ENCODE measurements at places on chromosomes 12 and 14. TPM values are rescaled to one million over a fixed set of nuclear protein-coding genes. Genes with fewer than 3 reads are reported as not detected.
A peak's percentile ranks its signal among the peaks of the same experiment; 100 is the strongest.

Gene DHRS1
- 31.7 TPM for total RNA-seq

Gene VPS33A
- total RNA-seq = 29.7 TPM

Gene EML5
- 2.6 TPM for total RNA-seq

Gene AQP2
- total RNA-seq = not detected

Gene ST8SIA1
- total RNA-seq = 0.52 TPM

Gene KRT72
- 12.3 TPM for total RNA-seq

DNA sequence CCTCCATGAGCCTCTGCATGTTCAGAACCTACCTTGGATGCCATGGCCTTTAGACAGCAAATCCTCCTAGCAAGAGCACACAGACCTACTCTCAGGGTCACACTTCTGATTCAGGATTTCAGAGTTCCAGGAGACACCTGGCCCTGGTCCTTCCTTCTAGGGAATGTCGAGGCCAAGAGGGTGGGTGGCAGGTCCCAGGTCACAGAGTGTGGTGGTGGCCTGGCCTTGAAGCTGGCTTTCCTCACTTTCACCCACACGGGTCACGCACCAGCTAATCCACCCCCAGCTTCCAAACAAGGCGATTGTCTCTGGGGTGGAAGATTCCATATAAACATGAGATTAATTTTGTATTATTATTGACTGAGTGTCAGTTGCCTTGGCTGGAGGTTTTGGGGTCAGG is 328.3 kb upstream of the RTL1 start:
- no peaks in the 10 kb centered on the region for H3K27me3 ChIP-seq
- no peaks in the 10 kb centered on the region for H3K4me1 ChIP-seq
- no peak for DNase-seq
- no peak overlapping the region for H3K4me3 ChIP-seq

DNA sequence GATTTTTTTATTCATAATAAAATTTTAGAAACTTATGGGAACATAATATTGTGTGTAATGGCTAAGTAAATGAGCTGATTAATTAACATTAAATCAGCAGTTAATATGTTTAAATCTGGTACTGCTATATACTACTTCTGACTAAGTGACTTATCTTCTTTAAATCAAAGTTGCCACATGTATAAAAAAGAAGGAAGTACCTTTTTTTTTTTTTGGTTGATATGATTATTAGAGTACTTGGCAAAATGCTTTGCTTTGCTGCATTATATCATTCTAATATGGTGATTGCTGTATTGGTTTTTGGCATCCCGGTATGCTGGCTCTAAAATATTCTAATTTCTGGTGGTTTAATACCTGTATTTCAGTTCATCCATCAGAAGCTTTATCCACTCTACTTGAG is 319.1 kb upstream of the RGS6 start:
- no peak for DNase-seq
- H3K36me3 ChIP-seq = peaks cover 6% of the 10 kb centered on the region
- H3K4me1 ChIP-seq = peaks cover 5% of the 10 kb centered on the region
- H3K27me3 ChIP-seq = no peaks in the 10 kb centered on the region
- no peak overlapping the region for H3K4me3 ChIP-seq
- H3K27ac ChIP-seq = no peak overlapping the region

DNA sequence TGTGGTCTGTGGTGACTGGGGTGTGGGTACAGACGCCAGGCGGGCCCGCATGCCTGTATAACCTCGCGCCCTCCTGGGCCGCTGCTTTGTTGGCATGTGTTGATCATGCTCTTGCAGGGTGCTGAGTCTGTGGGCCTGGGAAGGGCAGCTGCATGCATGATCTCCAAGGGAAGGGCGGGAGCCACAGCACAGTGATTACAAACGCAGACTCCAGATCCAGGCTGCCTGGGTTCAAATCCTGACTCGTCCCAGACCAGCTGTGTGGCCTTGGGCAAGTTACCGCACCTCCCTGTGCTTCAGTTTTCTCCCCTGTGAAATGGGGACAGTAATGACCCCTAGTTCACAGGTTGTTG is 24.0 kb downstream of the ADGRD1 start:
- no peaks in the 10 kb centered on the region for H3K4me1 ChIP-seq
- DNase-seq = no peak
- no peaks in the 10 kb centered on the region for H3K27me3 ChIP-seq
- no peak overlapping the region for H3K27ac ChIP-seq
- no peaks in the 10 kb centered on the region for H3K36me3 ChIP-seq
- H3K4me3 ChIP-seq = no peak overlapping the region

DNA sequence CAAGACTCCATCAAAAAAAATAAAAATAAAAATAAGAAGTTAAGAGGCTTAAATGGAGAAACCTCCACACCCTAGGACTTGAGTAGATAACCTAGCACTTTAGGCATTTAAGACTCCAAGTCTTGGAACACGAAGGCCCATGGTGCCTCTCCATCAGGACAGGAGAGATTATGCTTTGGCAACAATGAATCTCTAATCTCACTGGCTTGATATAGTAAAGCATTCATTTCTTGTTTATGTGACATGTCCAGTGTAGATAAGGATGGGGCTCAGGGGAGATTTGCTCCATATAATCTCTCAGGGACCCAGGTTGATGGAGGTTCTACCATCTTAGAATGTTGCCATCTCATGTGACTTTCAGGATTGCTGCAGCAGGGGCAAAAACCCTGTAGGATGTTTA is 117.7 kb upstream of the FUT8 start:
- no peaks in the 10 kb centered on the region for H3K27me3 ChIP-seq
- H3K4me3 ChIP-seq = no peak overlapping the region
- DNase-seq = no peak
- no peak overlapping the region for H3K27ac ChIP-seq
- peaks cover 23% of the 10 kb centered on the region for H3K36me3 ChIP-seq

- no peak overlapping the region for H3K4me3 ChIP-seq
- H3K4me1 ChIP-seq = peaks cover 2% of the 10 kb centered on the region
- no peaks in the 10 kb centered on the region for H3K36me3 ChIP-seq
- no peak for DNase-seq
Observed at GRCh38 chr12:5272018-5272785, 159.7 kb upstream of the NTF3 start.

GRCh38 chr14:23544511-23545447 is 6.8 kb downstream of the ZFHX2 start:
- H3K4me3 ChIP-seq = no peak overlapping the region
- H3K27me3 ChIP-seq = no peaks in the 10 kb centered on the region
- no peaks in the 10 kb centered on the region for H3K4me1 ChIP-seq
- H3K36me3 ChIP-seq = no peaks in the 10 kb centered on the region
- H3K27ac ChIP-seq = no peak overlapping the region

DNA sequence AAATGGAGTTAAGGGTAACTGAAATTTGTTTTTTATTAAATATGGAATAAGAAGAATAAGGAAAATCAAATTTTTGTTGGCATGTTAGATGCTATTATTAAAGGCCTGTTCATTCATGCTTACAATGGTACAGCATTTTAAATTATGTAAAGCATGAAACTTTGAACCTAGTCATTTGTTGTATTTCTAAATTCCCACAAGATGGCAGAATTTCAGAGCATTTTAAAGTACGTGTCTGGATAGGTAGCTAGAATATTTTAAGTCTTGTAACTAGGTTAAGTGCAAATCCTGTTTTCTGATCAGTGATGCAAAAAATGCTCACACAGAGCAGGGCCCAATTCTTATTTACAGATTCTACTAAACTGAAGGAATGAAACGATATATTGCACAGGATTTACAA is 585.6 kb upstream of the MIS18BP1 start:
- DNase-seq = no peak
- H3K36me3 ChIP-seq = no peaks in the 10 kb centered on the region
- no peaks in the 10 kb centered on the region for H3K4me1 ChIP-seq
- no peak overlapping the region for H3K4me3 ChIP-seq
- no peaks in the 10 kb centered on the region for H3K27me3 ChIP-seq

- H3K4me1 ChIP-seq = no peaks in the 10 kb centered on the region
- no peaks in the 10 kb centered on the region for H3K27me3 ChIP-seq
- no peak overlapping the region for H3K4me3 ChIP-seq
- H3K27ac ChIP-seq = no peak overlapping the region
- no peaks in the 10 kb centered on the region for H3K36me3 ChIP-seq
- DNase-seq = no peak
Observed at GRCh38 chr12:59973515-59973914, 377.7 kb downstream of the SLC16A7 start.

DNA sequence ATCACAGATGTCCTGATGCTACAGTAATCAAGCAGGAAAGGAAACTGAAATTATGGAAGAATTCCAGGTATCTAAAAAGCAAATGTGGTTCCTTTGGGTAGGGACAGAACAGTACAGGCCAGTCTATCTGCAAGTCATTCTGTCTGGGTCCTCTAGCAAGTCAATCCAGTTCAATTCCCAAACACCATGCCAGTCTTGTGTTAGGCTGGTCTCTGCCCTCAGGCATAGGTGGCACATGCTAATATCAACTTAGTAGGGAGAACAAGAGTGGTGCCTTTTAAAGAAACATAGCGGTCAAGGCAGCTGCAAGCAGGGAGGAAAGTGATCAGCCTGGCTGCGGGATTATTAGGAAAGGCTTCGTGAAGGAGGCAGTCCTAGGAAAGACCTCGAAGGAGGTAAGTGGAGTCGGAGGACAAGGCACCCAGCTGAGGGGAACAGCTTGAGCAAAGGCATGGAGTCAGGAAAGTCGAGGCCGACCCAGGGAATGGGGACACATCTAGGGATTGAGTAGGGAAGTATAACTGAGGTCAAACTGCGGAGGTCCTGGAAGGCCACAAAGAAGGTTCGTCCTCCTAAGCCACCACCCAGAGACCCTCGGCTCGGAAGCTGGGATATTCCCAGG is 3.8 kb upstream of the PLEKHG6 start:
- H3K36me3 ChIP-seq = no peaks in the 10 kb centered on the region
- H3K4me3 ChIP-seq = no peak overlapping the region
- no peak for DNase-seq
- H3K27ac ChIP-seq = no peak overlapping the region
- peaks cover 31% of the 10 kb centered on the region for H3K27me3 ChIP-seq
- H3K4me1 ChIP-seq = no peaks in the 10 kb centered on the region

- H3K4me3 ChIP-seq = no peak overlapping the region
- H3K4me1 ChIP-seq = peaks cover 43% of the 10 kb centered on the region
- H3K27ac ChIP-seq = no peak overlapping the region
- peaks cover 16% of the 10 kb centered on the region for H3K36me3 ChIP-seq
Observed at GRCh38 chr12:96364092-96364700, 36.0 kb downstream of the CDK17 start.

GRCh38 chr14:56630707-56631106 is 51.1 kb downstream of the TMEM260 start:
- peaks cover 59% of the 10 kb centered on the region for H3K36me3 ChIP-seq
- H3K27ac ChIP-seq = no peak overlapping the region
- no peak overlapping the region for H3K4me3 ChIP-seq
- no peaks in the 10 kb centered on the region for H3K27me3 ChIP-seq

- DNase-seq = peak; percentile 87
- H3K27me3 ChIP-seq = no peaks in the 10 kb centered on the region
- H3K36me3 ChIP-seq = peaks cover 39% of the 10 kb centered on the region
- peaks cover 47% of the 10 kb centered on the region for H3K4me1 ChIP-seq
- H3K4me3 ChIP-seq = peak within 1 kb of the TSS; percentile 80
- H3K27ac ChIP-seq = peak within 1 kb of the TSS; percentile 86
Observed at GRCh38 chr12:123601602-123602489, at the start of gene DDX55. Gene DDX55, plus strand, starts transcription at chr12:123602099. Its CDS starts 50 bp downstream, at chr12:123602149.

DNA sequence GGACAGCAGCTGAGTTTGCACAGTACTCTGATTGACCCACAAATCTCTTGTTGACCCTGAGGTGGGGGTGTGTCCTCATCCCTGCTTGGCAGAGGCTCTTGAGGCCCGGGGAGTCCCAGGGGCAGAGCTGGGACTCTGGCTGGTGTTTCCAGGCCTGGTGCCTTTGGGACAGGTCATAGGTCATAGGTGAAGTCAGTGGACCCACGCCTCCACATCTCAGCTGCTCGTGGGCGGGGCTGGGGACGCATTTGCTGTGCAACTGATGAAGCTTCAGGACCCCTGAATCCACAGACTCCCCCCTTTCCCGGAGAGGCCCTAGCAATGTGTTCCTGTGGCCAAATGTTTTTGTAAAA is 408 bp upstream of the CACNA2D4 start:
- peaks cover 28% of the 10 kb centered on the region for H3K4me1 ChIP-seq
- H3K27ac ChIP-seq = no peak overlapping the region
- DNase-seq = no peak
- no peaks in the 10 kb centered on the region for H3K36me3 ChIP-seq

- no peak overlapping the region for H3K4me3 ChIP-seq
- H3K27ac ChIP-seq = no peak overlapping the region
- no peaks in the 10 kb centered on the region for H3K4me1 ChIP-seq
- peaks cover 8% of the 10 kb centered on the region for H3K36me3 ChIP-seq
Observed at GRCh38 chr12:44774815-44775411, 101.2 kb downstream of the NELL2 start.

- peak; percentile 62 for DNase-seq
- H3K27ac ChIP-seq = peak overlapping the region; percentile 54
- H3K36me3 ChIP-seq = no peaks in the 10 kb centered on the region
Observed at GRCh38 chr14:89773644-89774316, 180.8 kb downstream of the EFCAB11 start.

- H3K4me1 ChIP-seq = peaks cover 45% of the 10 kb centered on the region
- DNase-seq = peak; percentile 48
- peaks cover 48% of the 10 kb centered on the region for H3K36me3 ChIP-seq
- H3K4me3 ChIP-seq = peak overlapping the region; percentile 95
- H3K27ac ChIP-seq = peak overlapping the region; percentile 97
Observed at GRCh38 chr14:20469890-20470602, 840 bp downstream of the PNP start.

GRCh38 chr12:109539508-109539907 is 33.8 kb downstream of the MMAB start:
- DNase-seq = no peak
- no peak overlapping the region for H3K4me3 ChIP-seq
- no peaks in the 10 kb centered on the region for H3K36me3 ChIP-seq
- no peaks in the 10 kb centered on the region for H3K27me3 ChIP-seq
- H3K27ac ChIP-seq = no peak overlapping the region
- H3K4me1 ChIP-seq = peaks cover 4% of the 10 kb centered on the region

- no peak overlapping the region for H3K4me3 ChIP-seq
- DNase-seq = no peak
- H3K27me3 ChIP-seq = peaks cover 3% of the 10 kb centered on the region
- no peaks in the 10 kb centered on the region for H3K36me3 ChIP-seq
Observed at GRCh38 chr12:84857525-84858208, 54.9 kb downstream of the SLC6A15 start.

DNA sequence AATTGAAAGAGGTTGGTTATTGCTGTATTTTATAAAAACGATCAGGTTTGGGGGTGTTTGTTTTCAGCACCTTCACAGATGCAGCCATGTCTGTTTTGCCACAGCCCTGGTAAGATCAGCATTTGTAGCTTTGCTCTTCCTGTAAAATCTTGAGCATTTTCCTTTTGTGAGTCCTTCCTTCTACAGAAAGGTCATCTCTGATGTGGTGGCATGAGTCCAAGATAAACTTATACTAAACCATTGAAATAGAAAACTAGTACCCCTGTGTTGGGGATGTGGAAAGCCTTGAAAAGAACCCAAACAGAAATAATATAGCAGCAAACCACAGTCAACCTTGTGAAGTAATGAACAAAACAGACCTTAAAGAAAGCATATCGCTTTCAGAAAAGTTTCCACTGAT is 85.5 kb downstream of the TGFB3 start:
- H3K36me3 ChIP-seq = no peaks in the 10 kb centered on the region
- DNase-seq = no peak
- no peak overlapping the region for H3K27ac ChIP-seq
- H3K27me3 ChIP-seq = no peaks in the 10 kb centered on the region

GRCh38 chr12:114694436-114695304 is 10.7 kb upstream of the TBX3 start:
- no peaks in the 10 kb centered on the region for H3K36me3 ChIP-seq
- no peak overlapping the region for H3K4me3 ChIP-seq
- no peak overlapping the region for H3K27ac ChIP-seq
- H3K27me3 ChIP-seq = peaks cover 91% of the 10 kb centered on the region
- H3K4me1 ChIP-seq = no peaks in the 10 kb centered on the region
